Activated CD8-positive, alpha-beta T cell treated with anti-CD3 and anti-CD28 coated beads for 36 hours (primary cell): ENCODE measurements at places on chromosomes 6 and 20. TPM values are rescaled to one million over a fixed set of nuclear protein-coding genes. Genes with fewer than 3 reads are reported as not detected.

The SAMD3 gene
- total RNA-seq = 6.4 TPM

GRCh38 chr6:50089911-50090310 is 40.2 kb upstream of the DEFB112 start:
- no peaks in the 10 kb centered on the region for H3K4me1 ChIP-seq
- H3K36me3 ChIP-seq = no peaks in the 10 kb centered on the region
- H3K4me3 ChIP-seq = no peak overlapping the region
- H3K27me3 ChIP-seq = no peaks in the 10 kb centered on the region
- H3K27ac ChIP-seq = no peak overlapping the region

- no peak overlapping the region for H3K27ac ChIP-seq
- H3K4me3 ChIP-seq = no peak overlapping the region
- no peak for DNase-seq
These were observed 95.2 kb downstream of the ANKRD60 start for GRCh38 chr20:58133020-58133808.

DNA sequence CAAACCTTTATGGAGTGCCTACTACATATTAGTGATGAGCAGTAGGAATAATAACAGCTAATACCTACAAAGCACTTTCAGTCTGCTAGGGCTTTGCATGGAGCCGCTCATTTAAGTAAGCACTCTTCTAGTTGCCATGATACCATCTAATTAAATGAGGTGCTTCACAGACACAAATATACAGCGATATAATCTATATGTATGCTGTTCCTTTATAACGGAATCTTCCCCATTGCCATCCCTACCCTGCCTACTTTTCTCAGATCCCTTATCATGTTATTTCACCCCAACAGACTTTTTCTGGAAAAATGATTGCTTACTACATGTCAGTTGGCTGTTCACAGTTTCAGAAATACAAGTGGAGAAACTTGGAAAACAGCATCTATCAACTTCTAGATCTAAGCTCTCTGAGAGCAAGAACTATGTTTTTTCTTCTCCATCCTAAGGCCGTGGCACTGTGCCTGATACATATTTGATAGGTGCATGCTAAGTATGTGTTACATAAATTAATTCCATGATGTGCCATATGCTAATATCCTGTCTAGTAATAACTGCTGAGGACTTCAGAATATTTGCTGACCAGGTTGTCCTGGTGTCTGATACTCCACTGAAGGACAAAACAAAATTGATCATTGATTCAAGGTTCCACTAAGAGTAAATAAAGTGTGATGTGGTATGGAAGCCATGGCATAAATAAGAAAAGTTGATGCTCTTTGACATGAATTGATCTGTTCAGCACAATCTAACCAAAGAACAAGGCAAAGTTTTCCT is 124.6 kb downstream of the GMPR start:
- H3K4me1 ChIP-seq = no peaks in the 10 kb centered on the region
- H3K27me3 ChIP-seq = no peaks in the 10 kb centered on the region
- H3K36me3 ChIP-seq = no peaks in the 10 kb centered on the region
- no peak overlapping the region for H3K27ac ChIP-seq
- DNase-seq = no peak

- peaks cover 3% of the 10 kb centered on the region for H3K4me1 ChIP-seq
- no peaks in the 10 kb centered on the region for H3K27me3 ChIP-seq
- no peaks in the 10 kb centered on the region for H3K36me3 ChIP-seq
- no peak for DNase-seq
These were observed 49.4 kb downstream of the HLA-C start for GRCh38 chr6:31222496-31222895.

DNA sequence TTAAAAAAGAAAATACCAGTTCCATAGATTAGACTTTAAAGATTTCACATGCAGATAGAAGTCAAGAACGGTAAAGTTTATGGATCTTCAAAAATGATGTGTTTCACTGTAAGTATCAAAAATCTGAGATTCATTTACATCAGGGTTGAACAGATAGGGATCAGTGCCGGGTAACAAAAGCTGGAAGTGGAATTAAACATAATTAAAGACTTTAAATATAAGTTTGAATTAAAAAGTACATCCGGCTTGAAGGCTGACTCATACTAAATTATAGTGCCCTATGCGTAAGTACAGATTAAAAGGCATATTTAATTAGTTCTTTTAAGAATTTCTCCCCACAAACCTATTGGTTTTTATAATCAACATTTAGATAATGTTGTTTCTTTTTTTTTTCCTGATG is 312.7 kb downstream of the PRL start:
- no peaks in the 10 kb centered on the region for H3K27me3 ChIP-seq
- no peaks in the 10 kb centered on the region for H3K36me3 ChIP-seq
- peaks cover 14% of the 10 kb centered on the region for H3K4me1 ChIP-seq
- H3K4me3 ChIP-seq = no peak overlapping the region
- DNase-seq = no peak

GRCh38 chr6:54267798-54268197 is 40.4 kb upstream of the TINAG start:
- H3K4me3 ChIP-seq = no peak overlapping the region
- peak; percentile 5 for DNase-seq
- no peaks in the 10 kb centered on the region for H3K36me3 ChIP-seq
- no peaks in the 10 kb centered on the region for H3K4me1 ChIP-seq

DNA sequence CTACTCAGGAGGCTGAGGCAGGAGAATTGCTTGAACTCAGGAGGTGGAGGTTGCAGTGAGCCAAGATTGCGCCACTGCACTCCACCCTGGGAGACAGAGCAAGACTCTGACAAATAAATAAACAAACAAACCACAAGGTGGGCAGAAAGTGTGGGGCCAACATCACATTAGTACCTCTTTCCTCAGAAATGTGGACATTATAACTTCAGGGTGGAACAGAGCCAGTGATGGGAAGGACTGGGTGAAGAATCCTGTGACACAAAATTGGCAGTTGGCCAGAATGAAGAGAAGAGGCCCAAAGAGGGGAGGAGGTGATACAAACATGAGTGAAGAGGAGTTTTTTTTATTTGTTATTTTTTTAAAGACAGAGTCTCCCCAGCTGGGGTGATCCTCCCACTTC is 50.6 kb downstream of the NUP153 start:
- peaks cover 24% of the 10 kb centered on the region for H3K4me1 ChIP-seq
- H3K36me3 ChIP-seq = peaks cover 63% of the 10 kb centered on the region
- DNase-seq = no peak
- no peaks in the 10 kb centered on the region for H3K27me3 ChIP-seq
